Stimulated activated CD4-positive, alpha-beta T cell treated with anti-CD3 and anti-CD28 coated beads, Interleukin-12 subunit alpha, Interleukin-12 subunit beta, amount 100 ng/mL, for 48 hours (primary cell): ENCODE measurements at places on chromosomes 5 and 9.

DNA sequence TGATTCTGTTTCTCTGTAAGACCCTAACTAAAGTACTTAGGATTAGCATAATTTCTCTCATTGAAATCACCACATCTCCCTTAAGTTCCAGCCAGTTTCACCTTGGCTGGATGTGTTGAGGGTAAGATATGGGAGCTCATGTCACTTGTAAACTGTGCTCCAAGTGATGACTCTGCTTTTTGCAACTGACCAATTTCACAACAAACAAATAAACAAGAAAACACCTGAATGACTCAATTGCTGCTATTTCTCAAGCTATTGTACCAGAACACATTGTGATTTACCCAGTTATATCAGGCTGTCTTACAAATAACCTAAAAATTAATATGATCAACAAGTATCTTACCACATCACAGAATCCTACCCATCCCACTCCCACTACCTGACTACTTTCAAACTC, 379.1 kb upstream of the KIF2A start:
- DNase-seq = no peak

DNA sequence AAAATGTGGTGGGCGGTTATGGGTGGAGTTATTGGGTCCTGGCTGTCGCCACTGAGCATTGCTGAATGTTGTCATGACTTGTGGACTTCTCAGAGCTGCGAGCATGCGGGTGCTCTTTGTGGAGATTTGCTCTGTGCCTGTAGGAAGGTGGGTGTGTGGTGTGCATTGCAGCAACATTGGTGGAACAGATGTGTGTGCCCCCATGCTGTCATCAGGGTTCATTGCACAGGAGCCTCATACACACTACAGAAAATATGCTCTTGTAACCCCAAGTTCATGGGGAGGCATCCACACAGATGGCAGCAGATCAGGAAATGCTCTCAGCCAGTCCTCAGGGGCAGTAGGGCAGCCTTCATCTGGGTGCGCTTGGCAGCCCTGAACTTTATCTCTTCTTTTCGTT, 55.9 kb upstream of the PHF2 start:
- no peak for DNase-seq

DNA sequence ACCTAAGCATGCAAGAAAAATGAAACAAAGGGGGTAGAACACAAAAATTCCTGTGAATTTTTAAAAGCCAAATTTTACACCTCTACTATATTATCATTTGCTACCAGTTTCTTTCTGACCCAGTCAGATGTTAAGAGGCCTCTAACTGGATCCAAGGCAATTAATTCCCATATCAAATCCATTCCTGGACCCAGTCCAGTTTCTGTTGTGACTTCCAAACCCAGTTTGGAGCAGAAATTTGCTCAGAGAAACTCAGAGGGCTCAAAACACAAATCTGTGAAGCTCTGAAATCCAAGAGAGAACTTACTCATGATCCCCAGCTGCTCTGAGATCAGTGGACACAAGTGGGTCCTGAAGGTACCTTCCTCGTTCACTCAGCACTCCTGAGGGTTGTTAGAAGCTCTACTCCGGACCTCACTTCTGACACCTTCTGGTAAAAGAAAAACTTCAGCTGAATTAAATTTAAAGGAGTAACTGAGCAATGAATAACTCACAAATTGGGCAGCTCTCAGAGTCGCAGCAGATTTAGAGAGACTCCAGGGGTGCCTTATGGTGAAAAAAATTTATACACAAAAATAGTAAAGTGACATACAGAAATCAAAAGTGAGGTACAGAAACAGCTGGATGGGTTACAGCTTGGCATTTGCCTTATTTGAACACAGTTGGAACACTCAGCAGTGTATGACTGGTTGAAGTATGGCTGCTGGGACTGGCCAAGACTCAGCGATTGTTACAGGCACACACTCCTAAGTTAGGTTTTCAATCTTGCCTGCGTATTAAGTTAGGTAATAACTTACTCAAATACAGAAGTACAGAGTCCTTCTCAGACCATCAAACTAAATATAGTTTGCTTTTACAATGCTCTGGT, 32.4 kb downstream of the INSL4 start:
- DNase-seq = no peak

- no peak for DNase-seq
Measured at GRCh38 chr5:16807547-16807864, 128.6 kb downstream of the MYO10 start.
